CD4-positive, alpha-beta T cell treated with Interleukin-1 beta for 1 hour (primary cell): ENCODE measurements at places on chromosomes 16 and 17.
A peak's percentile ranks its signal among the peaks of the same experiment; 100 is the strongest.

- DNase-seq: no peak
Observed at GRCh38 chr16:5885521-5885920, 787.9 kb upstream of the EEF2KMT start.

DNA sequence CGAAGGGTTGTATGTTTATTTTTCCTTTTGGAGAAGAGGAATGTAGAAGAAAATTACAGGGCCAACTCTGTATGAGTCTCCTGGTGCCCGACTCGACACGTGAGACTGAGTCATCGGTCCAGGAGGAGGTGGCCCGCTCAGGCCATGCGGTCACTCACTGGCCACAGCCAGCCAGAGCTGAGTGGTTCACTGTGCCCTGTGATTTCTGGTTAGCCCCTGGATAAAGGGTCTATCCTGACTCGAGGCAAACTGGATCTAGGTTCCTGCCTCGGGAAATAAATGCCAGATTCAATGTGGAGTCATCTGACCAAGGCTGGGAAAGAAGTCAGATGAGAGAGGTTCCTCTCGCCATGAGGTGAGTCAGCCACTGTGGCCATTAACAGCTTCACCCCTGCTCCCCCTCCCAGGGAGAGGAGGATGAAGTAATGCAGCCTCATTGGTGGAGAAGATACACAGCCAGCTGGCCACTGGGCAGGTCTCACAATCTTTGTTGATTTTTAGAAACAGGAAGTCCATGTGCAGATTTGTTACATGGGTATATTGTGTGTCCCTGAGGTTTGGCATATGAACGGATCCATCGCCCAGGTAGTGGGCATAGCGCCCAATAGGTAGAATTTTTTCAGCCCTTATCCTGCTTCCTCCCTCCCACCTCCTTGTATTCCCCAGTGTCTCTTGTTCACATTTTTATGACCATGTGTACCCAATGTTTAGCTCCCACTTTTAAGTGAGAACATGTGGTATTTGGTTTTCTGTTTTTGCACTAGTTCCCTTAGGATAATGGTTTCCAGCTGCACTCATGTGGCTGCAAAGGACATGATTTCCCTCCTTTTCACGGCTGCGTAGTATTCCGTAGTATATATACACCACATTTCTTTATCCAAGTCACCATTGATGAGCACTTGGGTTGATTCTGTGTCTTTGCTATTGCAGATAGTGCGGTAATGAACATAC is 21.7 kb upstream of the USP36 start:
- no peak for DNase-seq

- no peak for DNase-seq
Observed at GRCh38 chr16:11047939-11048800, 103.8 kb downstream of the CLEC16A start.

- no peak for DNase-seq
Observed at GRCh38 chr17:31696703-31697325, 162.2 kb downstream of the COPRS start.

DNA sequence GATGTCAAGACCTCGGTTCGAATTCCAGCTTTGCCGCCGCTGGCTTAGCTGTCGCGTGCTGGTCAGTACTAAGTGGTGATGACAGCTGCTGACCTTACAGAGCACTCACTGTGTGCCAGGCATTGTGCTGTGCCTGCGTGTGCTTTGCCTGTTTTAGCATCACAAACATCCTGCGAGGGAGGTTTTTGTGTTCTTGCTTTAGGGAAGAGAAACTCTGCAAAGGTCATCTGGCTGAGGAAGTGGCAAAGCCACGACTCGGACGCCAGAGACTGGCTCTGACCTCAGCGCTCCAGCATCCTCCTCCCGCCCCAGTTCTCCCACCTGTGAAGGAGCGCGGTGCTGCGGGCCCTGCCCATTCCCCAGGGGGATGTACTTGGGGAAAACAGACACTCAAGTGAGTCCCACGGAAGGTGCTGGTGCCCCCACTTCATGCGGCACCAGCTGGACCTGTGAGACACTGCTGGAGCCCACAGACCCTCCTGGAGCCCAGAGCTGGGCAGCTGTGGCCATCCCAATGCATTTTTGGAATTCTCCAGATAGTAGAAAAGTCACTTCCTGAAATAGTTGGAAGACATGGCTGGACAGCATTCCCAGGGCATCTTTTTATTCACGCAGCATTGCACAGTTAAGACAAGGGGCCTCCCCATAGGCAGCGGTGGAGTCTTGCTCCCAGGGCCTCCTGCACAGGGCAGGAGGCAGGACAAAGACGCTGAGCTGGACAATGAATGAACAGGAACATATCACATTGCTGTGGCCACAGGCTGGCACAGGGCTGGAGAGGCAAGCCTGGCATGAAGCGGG is 20.0 kb upstream of the HERPUD1 start:
- peak; percentile 72 for DNase-seq

DNA sequence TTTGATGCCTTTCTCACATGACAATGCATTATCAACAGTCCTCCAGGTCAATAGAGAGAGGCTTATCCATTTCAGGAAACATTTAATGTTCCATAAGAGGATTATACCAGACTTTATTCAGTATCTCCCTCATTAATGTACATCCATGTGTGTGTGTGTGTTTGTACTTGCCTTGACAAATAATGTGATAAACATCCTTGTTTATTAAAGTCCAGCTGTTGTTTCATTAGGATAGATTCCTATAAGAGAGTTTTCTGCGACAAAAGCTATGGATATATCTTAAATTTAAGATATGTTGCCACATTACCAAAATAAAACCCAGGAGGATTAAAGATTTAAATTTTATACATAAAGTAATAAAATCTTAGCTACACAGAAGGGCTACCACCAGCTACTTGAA is 492.6 kb downstream of the TOX3 start:
- DNase-seq: no peak

DNA sequence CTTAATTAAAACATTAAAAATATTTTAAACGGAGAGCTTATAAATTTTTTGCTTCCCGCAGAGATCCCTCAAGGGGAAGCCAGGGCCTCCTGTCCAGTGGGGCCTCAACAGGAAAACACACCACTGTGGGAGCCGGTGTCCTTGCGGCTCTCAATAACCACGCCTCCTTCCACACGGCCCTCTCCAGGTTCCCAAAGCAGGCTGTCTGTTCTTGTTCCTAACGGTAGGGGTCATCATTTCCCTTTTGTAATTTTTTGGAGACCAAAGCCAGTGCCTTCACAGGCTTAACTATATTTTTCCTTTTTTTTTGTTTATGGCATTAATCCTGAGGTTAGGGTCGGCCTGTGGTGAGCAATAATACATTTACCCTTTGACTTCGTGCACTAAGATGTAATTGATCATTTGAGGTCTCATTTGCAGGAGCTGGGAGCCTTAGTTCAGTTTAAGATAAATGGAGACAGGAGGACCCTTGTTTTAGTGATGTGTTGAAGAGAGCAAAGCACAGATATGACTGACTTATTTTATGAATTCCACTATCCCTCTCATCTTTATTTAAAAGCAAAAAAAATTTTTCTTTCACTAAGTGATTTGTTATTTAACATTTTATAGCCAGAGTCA is 77.5 kb upstream of the N4BP1 start:
- DNase-seq: peak; percentile 21

DNA sequence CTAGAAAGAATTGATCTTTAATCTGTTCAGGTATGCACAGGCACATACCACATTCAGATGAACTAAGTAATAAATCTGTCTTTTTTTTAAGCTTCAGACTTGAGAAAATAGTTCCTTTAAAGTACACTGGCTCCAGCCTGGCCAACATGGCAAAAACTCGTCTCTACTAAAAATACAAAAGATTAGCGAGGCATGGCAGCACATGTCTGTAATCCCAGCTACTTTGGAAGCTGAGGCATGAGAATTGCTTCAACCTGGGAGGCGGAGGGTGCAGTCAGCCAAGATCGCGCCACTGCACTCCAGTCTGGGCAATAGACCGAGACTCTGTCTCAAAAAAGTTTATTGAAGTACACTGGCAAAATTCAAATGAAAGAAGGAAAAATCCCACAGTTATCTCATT is 111.0 kb upstream of the NETO2 start:
- no peak for DNase-seq

GRCh38 chr17:55673743-55674506 is 48.7 kb downstream of the TMEM100 start:
- DNase-seq: peak; percentile 44

DNA sequence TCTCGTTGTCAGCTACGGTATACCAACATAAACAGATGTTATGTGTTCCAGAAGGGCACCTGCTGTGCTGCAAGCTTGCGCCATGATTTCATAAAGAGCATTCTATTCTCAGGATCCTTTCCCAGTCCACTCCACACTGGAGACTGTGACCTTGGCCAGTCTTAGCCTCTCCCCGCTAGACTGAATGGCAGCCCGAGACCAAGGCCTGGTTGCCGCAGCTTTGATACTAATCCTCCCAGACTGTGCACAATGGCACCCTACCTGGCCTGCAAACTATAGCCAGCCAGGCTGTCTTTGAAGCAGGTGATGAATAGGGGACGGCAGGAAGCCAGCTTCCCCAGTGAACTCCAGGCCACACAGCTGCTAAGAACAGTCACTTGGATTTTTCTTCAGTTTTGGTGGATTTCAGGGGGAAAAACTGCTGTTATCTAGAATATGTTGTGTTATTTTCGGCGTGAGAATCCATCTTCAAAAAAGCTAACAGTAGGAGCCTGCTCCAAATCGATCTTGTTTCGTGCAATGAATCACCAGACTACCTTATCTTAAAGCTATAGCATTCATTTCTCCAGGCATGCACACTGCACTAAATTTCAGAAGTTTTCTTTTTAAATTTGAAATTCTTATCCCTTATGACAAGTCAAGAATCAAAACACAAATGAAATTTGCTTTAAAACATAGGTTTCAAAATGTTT is 289.0 kb downstream of the CEP112 start:
- DNase-seq: no peak

- DNase-seq: no peak
Observed at GRCh38 chr17:63365366-63366240, 80.5 kb downstream of the CYB561 start.

DNA sequence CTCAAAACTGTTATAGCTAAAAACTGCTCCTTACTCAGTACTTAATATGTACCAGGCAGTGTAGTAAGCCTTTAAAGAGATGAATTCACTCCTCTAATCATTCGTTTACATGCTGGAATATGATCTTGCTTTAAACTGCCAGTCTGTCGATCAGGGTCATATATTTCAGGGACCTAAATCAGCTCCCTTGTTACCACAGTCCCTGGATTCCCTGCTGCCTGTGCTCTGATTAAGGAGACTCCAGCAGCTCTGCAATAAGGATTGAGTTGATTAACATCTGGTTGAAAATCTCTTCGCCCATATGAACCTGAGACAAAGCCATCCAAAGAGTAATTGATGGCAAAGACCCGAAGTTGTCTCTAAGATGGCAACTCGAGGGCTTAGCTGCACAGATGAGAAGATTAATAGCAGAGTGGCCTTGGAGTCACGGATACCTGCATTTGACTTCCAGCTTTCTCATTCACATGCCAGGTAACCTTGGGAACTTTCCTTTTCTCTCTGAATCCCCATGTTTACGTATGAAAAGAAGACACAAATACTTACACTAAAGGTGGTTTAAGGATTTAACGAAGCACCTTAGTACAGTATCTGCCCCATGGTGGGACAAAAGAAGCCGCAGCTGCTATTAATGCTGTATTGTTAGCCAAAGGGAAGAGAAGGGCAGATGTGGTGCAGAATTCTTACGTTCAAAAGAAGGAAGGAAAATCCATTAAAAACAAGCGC is 68.2 kb downstream of the VAT1L start:
- no peak for DNase-seq

- no peak for DNase-seq
Observed at GRCh38 chr17:83173914-83174361, 94.5 kb downstream of the METRNL start.

GRCh38 chr17:76432712-76433336 is 20.1 kb downstream of the UBE2O start:
- DNase-seq: no peak

DNA sequence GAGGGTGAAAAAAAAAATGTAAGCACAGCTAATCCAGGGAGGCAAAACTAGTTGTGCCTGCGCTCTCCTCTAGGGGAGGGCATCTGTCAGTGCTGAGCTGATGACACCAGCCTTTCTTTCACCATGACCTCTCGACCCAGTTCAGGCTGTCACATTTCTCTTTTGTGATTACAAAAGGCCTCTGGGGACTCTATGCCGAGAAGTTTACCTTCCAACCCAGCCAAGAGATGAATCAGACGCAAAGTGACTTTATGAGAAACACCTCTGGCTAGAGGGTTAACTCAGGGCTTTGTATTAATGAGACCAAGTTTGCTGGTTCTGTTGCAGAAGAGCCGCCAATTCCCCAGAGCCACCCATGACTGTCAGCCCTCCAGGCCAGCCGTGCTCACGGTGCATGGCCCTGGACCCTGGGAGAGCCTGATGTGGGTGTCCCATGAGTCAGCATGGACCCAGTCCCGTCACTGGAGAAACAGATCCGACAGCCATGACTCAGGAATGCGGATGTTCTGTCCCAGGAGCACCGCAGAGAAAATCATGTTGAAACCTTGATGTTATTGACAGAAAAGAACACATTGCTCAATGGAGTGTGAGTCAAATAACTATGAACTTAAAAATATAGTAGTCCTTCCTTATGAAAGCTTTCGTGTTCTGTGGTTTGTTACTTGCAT is 437.2 kb downstream of the HS3ST3B1 start:
- DNase-seq: peak; percentile 70

GRCh38 chr16:81765969-81766368 is 13.1 kb upstream of the PLCG2 start:
- DNase-seq: no peak

DNA sequence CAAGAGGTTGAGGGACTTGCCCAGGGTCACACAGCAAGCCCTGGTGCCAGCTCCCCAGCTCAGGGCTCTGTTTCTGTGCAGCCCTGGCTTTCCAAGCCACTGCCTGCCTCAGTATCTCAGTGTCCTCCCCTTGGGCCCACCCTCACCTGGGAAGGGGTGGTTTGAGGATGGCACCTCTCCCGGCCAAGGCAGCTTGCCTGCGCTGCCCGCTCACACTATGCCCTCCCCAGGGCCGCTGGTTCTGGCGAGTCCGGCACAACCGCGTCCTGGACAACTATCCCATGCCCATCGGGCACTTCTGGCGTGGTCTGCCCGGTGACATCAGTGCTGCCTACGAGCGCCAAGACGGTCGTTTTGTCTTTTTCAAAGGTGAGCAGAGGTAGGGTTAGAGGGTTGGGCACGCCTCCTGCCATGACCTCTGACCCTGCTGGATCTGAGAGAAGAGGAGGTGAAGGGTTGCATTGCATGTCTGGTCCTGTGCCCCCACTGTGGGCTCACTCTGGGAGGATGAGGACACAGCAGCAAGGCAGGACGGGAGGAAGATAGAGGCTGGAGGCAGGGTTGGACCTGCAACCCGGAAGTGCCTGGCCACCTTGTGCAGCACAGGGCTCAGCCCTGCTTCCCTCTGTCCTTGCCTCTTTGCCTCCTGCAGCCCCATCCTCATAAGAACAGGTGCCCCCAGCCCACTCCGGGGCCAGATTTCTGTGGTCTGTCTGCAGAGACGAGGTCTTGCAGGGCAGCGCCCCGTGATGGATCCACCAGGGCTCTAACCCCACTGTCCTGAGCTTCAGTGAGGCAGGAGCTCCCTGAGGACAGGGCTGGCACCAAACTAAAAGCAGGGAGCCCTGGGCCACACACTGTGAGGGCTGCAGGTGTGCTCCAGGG is 16.7 kb downstream of the MMP15 start:
- DNase-seq: no peak

DNA sequence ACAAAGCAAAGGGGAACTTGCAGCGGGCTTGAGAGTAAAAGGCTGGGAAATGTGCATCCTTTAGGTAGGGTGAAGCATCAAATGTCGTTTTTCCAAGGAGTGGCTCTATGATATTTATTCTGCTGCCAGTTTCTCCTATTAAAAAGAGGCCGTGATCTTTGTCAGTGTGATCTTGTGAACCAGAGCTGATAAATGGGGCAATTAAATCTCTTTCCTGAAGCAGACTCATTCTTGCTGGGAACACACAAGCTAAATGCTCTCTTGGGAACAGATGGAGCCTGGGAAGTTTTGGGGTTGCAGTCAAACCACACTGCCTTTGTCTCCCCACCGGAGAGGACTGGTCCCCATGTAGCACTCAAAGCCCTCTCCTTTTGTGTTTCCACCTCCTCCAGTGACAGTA is 408.9 kb downstream of the GRIN2A start:
- no peak for DNase-seq
